ENCODE measurements at places on chromosomes 5 and 9.

- no peak for DNase-seq
Measured at GRCh38 chr9:132238026-132238972, 76.4 kb downstream of the NTNG2 start.

GRCh38 chr5:62299600-62299999 is 6.4 kb upstream of the KIF2A start:
- no peak for DNase-seq

- no peak for DNase-seq
Measured at GRCh38 chr5:127739807-127740384, 36.7 kb downstream of the CCDC192 start.

DNA sequence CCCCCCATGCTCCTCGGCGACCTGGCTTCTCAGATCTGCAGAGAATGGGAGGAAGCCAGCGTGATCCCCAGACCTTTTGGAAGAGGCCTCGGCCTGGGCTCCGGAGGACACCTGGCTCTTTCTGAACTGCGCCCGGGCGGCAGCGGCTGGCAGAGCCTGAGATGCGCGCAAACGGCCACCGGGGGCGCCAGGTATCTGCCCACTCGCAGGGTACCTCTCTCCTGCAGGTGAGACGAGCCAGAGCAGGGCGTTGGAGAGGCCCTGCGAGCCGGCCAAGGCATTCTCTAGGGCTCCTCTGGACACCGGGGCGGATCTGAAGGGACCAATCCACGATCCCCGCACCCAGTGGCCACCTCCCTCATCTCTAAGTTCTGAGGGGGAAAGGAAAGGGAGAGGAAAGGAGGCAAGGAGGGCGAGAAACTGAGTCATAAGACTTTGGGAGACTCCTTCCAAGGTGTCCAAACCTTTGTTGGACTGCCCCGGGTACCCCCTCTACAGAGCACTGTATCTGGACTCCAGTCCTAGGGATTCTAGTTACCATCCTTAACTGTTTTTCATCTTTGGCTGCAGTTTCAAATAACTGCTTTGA is 55.0 kb upstream of the SLC46A2 start:
- no peak for DNase-seq

DNA sequence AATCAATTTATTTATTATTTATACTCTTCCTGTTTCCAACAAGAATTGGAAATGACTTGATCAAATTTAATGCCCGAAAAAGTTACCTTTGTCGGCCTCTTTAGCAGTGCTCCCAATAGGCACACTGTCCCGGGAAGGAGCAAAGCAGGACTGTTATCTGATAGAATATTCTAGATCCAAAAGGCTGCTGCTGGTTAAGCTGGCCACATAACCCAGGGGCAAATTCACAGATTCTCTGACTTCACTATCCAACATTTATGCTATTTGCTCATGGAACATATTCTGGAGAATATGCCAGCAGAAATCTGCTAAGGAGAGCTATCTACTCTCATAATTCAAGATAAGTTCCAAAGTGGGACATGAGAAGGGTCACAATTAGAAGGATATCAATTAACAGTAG is 100.2 kb upstream of the DMAC1 start:
- no peak for DNase-seq

- no peak for DNase-seq
Measured at GRCh38 chr5:73314395-73315257, 134.0 kb downstream of the FOXD1 start.

- no peak for DNase-seq
Measured at GRCh38 chr5:89308606-89309040, 425.6 kb upstream of the MEF2C start.

- DNase-seq = no peak
Measured at GRCh38 chr5:149160291-149160787, 19.0 kb downstream of the ABLIM3 start.

DNA sequence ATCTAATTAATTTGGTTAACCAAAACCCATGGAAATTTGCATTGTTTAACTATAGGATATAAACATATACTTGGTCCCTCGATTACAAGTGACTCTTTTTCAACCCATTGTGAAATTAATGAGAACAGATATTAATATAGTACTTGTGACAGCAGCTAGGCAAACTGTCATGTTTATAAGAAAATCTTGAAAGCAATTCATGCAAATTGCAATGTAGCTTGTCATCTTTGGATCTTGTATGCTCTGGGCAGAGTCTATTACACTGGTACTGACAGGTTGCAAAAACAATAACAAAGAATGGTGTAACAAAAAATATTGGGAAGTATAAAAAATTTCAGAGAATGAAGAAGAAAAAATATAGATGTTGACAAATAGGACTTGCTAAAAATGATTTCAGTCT is 941.0 kb downstream of the DNAH5 start:
- no peak for DNase-seq

- no peak for DNase-seq
Measured at GRCh38 chr9:137506702-137507171, 43.5 kb downstream of the PNPLA7 start.

- DNase-seq = no peak
Measured at GRCh38 chr5:72608297-72608696, 101.1 kb upstream of the ZNF366 start.

DNA sequence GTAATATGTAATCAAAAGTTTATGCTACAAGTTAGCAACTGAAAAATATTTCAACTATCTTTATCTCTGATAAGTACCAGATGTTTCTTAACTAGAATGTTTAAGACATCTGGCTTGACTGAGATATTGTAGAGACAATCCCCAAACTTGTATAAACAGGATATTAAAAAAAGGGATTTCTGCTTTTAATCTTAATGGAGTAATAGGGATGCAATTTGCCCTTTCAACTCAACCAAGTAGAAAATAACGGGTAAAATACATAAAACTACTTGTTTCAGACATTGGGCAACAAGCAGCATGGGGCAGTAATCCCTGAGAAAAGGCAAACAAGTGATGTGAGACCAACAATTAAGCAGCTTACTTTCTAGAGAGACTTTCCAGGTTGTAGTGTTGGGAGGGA is 9.4 kb upstream of the ADAMTS12 start:
- DNase-seq = no peak

- DNase-seq = no peak
Measured at GRCh38 chr5:56190497-56190896, 42.6 kb downstream of the ANKRD55 start.

DNA sequence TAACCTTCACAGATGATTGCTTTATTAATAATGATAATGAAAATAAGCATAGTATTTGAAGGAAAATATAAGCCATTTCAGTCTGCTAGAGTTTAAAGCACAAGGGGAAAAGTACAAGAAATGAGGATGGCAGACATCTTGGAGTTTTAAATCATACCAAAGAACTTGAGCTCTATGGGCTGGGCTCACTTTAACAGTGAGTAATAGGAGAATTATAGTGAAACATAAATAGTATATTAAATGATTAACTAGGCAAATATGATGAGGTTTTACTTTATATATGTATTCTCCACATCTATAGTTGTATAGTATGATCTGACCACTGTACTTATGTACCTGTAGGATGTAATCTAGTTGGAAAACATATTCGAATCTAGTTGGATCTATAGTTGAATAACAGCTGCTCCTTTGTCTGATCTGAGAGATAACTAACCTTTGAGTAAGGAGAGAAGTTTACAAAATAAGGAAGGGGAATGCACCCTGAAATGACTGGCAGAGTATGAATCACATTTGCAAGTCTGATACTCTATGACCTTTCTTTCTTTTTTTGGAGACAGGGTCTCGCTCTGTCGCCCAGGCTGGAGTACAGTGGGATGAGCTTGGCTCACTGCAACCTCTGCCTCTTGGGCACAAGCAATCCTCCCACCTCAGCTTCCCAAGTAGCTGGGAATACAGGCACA is 17.6 kb downstream of the MEGF9 start:
- DNase-seq = no peak

DNA sequence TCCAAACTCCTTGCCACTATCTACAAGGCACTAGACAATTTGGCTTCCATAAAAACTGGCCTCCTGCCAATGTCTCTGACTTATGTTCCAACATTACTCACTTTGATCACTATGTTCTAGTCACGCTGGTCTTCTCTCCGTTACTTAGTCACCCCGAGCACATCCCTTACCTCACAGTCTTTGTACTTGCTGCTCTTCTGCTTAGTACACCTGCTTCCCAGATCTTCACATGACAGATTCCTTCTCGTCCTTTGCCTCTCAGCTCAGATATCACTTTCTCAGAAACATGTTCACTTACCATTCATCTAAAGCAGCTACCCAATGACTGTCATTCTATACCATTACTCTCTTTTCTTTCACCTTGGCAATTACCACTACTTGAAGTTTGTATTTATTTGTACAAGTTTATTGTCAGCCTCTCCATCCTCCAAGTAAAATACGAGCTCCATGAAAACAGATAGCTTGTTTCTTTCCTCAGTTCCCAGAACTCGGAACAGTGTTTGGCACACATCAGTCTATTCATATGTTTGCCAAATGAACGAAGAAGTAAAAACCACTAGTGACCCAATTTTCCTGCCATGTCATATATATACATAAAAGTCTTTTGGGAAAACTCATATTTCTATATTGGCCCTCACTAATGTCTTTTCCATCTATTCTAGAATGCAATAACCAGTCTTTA is 5.9 kb upstream of the SLC22A5 start:
- DNase-seq = no peak

- no peak for DNase-seq
Measured at GRCh38 chr5:155017610-155018009, 4.1 kb downstream of the KIF4B start.

- DNase-seq = no peak
Measured at GRCh38 chr9:89781838-89782540, 177.2 kb downstream of the GADD45G start.

DNA sequence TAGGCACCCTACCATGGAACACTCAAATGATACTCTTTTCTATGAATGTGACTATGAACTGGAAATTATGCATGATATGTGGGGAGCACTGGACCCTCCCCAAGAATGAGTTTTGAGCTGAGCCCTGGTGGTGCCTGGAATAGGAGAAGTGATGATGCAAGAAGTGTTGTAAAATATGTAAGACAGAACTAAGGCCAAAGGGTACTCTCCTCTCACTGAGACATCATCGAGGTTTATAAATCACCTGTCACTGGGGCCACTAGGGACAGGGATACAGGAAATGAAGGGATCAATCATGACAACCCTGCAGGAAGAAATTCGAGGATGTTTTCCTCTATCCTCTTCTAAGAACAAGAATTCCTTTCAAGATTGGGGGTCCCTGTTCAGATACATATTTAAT is 45.4 kb downstream of the PCSK1 start:
- DNase-seq = no peak

DNA sequence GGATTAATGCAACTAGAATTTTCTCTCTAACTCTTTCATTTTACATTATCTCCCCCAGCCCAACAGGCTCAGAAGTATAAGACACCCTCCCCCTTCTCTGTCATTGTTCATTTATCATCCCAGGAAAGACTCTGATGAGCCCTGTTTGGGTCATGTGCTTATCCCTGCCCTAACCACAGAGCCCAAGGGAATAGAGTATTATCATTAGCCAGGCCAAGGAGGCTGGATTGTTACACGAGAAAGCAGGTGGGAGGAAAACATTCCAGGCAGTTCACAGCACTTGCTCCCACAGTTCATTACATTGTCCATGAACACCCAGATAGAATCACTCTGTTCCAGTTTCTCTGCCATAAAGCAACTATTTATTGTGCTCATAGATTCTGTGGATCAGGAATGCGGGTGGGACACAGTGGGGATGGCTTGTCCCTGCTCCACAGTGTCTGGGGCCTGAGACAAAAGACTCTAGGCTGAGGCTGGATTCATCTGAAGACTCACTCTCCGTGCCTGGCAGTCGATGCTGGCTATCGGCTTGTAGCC is 59.5 kb upstream of the TMEM215 start:
- no peak for DNase-seq

GRCh38 chr9:35669331-35670145 is 4.2 kb upstream of the CA9 start:
- no peak for DNase-seq

GRCh38 chr5:38555354-38556087 is 925 bp downstream of the LIFR start:
- no peak for DNase-seq

DNA sequence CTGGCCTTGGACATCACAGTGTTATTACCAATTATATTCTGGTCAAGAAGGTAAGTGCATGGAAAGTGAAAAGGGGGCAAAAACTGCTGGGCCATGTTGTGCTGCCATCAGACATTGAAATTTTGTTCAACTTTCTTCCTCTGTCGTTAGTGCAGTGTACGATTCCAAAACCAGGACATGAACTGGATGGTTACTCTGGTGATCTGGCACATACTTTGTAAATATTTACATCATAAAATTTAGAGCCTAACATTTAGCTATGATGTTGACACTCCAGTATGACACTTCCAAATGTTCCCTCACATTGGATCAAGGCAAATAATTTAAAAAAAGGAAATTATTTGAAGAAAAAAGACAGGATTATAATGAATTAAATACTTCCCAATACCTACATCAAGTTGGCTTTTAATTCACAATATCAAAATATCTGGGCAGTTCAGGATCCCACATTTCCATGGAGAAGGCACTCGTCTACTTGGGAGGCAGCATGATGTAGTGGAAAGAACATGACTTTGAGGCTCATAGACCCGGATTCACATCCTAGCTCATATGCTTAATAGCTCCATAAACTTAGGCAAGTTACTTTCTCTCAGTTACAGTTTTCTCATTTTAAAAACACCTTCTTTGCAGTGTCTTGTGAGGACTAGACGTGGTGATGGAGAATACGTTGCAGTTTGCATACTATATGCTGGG is 342.5 kb upstream of the MPDZ start:
- DNase-seq = no peak

GRCh38 chr9:21812946-21813568 is 10.6 kb downstream of the MTAP start:
- DNase-seq = peak; percentile 74

- DNase-seq = no peak
Measured at GRCh38 chr5:95760273-95761191, 29.4 kb downstream of the RHOBTB3 start.

- no peak for DNase-seq
Measured at GRCh38 chr9:16369427-16369826, 501.0 kb downstream of the BNC2 start.

DNA sequence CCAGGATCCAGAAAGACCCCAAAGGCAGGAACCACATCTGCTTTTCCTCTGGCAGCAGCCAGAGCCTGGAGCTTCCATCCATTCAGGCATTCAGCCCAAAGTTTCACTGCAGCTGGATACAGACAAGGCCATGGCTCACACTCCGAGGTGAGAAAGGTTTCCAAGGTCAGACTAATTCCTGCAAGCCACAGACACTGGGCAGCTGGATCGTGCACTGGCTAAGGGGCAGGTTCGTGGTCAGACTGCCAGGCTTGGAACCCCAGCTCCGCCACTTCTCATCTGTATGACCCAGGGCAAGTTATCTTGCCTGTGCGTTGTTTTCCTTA is 36.9 kb downstream of the SPOCK1 start:
- DNase-seq = no peak

DNA sequence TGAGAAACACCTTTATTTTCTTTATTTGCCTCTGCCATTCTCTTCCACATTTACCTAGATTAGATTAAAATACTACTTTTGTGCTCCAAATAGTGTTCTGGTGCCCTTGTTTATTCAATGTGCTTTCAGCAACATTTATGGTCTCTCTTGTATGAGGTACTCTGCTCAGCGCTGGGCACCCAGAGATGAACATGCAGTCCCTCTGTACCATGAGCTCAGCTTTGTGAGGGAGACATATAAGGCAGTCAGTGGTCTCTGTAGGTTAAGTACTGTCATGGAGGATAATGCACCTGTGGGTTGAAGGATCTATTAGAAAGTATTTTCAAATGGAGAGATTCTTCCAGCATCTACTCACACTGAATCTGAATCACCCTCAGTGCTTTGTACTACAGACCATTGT is 176.5 kb downstream of the TAF11L14 start:
- no peak for DNase-seq

Measured in activated naive CD4-positive, alpha-beta T cell treated with Interleukin-2 at 50 U/mL for 16 hours (primary cell).